Right lung (tissue), 10 donors: ENCODE measurements at places on chromosomes 16 and 17.

DNA sequence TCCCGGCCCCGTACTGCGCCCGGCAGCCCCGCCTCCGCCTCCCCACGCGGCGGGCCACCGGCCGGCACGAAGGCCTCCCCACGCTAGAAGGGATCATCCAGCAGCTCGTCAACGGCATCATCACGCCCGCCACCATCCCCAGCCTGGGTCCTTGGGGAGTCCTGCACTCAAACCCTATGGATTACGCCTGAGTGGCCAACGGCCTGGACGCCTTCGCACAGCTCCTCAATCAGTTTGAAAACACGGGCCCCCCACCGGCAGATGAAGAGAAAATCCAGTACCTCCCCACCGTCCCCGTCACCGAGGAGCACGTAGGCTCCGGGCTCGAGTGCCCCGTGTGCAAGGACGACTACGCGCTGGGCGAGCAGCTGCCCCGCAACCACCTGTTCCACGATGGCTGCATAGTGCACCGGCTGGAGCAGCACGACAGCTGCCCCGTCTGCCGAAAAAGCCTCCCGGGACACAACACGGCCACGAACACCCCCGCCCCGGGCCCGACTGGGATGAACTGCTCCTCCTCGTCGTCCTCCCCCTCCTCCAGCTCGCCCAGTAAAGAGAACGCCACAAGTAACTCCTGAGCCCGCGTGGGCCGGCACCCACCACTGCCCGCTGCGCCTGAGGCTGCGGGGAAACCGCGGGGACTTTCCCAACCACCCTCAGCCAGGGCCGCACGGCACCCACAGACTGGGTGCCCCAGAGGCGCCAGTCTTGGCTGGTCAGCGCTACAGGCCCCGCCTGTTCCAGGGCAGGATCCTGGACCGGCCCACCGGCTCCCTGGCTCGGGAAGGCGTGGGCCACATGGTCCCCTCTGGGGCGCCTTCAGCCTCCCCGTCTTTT is 39.0 kb upstream of the AKAP1 start:
- DNase-seq = no peak

- no peak for DNase-seq
Observed at GRCh38 chr16:88705801-88706228, 393 bp downstream of the RNF166 start.

- DNase-seq = no peak
Observed at GRCh38 chr16:77359065-77359502, 75.8 kb downstream of the ADAMTS18 start.

DNA sequence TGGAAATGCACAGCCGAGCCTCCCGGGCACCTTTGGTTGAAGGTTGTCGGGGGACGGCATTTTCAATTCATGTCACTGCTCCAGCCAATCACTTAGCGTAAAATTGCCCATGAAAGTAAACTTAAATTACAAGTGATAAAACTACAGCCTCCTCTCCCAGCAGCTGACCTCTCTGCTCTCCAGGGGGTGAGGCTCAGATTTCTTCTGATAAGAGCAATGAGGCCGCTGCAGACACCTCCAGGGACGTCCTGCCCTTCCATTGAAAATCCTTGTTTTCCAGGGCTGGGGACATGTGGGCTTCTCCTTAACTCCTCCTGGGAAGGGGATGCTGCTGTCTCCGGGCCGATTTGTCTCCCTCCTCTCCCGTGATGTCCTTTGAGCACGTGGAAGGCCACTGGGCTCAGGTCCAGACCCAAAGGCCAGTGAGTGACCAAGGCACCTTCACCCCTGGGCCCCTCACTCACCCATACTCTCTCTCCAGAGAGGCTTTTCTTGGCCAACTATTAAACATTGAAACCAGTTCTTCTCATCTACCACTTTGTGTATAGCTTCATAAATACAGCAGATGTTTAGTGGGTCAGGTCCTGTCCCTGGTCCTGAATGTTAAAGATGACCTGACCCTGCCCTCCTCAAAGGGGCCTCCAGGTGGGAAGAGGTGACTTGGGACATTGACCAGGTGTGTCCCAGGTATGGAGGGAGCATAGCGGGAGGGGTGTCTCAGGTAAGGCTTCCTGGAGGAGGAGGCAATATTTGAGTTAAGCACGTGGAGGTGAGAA is 52.3 kb downstream of the MGAT5B start:
- no peak for DNase-seq

DNA sequence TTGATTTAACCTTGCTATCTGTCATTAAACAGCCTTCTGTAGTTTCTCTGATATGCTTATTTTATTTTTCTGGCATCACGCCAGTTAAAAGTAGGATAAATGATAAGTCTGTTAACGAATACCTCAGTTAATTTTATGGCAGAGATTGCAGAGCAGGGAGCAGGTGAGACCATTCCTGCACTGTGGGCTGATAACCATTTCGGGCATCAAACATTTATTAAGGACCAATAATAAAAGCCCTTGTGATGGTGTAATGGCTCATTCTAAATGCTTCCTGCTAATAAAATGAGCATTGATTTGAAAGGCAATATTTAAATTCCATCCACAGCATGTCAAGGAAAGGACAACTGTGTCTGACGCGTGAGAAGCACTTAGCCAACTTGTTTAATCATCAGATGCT is 94.1 kb downstream of the ASIC2 start:
- DNase-seq = no peak

GRCh38 chr17:80969030-80969673 is 22.5 kb upstream of the CHMP6 start:
- no peak for DNase-seq

DNA sequence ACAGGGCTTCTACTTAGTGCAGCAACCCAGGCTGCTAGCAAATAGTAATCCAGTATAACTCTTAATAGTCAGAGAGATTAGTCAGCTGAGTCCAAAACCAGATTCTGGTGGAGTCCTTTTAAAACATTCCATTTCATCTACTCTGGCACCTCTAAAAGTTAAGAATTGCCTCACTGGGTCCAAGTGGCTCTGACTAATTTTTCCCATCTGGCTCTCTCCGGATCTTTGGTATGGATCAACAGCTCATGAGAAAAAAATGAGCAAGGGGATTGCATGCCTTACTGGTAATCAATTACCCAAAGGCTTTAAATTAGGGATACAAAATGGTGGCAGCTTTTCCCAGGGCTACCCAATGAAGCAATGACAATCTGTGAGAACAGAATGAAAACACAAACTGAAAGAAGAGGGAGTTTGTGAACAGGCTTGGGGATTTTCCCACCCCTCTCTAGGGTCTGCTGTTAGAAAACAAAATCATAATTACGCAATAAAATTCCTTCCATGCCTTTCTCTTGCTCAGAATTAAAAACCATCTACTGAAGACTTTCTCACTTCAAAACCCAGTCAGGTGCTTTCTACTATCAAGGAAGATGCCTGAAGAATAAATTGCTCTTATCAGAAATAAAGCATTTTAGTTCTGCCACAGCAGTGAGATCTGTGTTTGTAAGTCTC is 84.6 kb upstream of the PMFBP1 start:
- no peak for DNase-seq

GRCh38 chr16:427250-427649 is 1.8 kb downstream of the RAB11FIP3 start:
- DNase-seq = no peak

DNA sequence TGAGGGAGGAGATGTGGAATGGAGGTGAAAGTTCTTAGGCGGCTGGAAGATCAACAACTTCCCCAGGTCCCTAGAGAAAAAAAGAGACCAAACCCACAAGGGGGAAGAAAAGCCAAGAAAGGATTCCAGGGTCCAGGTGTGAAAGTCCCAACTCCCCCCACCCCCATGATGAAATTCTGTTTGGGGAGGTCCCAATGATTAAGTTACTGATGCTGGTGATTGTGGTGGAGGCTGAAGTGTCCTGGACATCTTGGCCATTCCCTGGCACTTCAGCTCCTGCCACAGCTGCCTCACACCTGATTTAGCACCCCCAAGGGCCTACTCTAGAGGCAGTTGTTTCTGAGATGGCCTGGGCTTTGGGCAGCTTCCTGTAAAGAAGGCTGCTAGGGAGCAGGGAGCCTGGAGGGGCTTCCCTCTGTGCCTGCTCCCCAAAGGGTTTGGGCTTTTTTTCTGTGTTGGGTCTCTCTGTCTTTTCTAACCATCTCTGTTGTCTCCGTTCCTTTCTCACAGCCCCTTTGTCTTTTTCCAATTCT is 13.1 kb downstream of the HOXB4 start:
- no peak for DNase-seq

DNA sequence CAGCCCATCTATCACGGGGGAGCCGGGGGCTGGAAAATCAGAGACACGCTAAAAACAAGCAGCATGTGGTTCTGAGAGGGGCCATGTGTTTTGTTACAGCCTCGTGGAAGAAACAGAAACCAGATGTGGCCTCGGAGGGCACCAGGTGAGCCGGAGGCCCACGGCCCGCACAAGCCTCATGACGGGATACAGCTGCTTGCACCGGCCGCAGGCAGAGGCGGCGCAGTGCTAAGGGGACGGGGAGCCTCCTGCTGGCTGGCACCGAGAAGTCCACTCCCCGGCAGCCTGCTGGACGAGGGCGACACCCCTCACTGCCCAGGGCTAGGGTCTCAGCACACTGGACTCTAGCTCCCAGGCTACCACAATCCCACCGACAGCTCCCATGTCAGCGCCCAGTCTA is 19.2 kb downstream of the NDUFAF8 start:
- DNase-seq = no peak

DNA sequence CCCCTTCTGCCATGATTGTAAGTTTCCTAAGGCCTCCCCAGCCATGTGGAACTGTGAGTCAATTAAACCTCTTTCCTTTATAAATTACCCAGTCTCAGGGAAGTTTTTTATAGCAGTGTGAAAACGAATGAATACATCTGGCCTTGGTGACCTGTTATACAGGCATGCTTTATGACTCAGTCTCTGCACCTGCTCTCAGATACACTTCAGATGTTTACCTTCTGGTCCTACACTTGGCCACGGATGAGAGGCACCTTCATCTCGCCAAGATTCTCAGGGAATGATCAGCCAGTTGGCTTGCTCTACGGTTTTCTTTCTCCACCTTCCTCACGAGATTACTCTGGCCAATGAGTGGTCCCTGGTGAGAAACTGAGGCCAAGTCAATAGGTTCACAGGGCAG is 304.7 kb downstream of the CA10 start:
- DNase-seq = no peak

DNA sequence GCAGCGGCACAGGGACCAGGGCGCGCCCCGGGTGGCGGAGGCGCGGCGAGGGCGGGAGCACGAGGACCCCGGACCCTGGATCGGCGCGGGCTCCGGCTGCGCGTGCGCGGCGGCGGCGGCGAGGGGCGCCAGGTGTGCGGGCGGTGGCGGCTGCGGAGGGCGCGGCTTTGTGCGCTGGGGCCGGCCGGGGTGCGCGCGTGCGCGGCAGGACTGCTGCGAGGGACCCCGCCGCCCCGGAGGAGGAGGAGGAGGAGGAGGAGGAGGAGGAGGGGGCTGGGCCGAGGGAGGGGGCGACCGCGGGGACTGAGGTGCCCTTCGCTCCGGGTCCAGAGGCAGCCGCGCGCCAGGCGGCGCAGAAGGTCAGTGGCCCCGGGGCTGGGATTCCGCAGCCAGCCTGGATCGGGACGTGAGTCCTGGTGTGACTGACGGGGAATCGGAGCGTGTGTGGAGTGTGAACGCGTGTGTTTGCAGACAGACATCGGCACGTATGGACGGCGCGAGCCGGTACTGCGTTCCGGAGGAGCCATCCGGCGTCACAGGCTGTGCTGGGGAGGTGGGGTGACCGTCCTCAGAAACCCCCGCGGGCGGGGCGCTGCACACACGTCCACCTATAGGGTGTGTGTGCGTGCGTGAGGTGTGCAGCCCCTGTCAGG is 19.5 kb upstream of the RAP1GAP2 start:
- DNase-seq = no peak

GRCh38 chr16:50381679-50382440 is 13.1 kb upstream of the BRD7 start:
- no peak for DNase-seq

DNA sequence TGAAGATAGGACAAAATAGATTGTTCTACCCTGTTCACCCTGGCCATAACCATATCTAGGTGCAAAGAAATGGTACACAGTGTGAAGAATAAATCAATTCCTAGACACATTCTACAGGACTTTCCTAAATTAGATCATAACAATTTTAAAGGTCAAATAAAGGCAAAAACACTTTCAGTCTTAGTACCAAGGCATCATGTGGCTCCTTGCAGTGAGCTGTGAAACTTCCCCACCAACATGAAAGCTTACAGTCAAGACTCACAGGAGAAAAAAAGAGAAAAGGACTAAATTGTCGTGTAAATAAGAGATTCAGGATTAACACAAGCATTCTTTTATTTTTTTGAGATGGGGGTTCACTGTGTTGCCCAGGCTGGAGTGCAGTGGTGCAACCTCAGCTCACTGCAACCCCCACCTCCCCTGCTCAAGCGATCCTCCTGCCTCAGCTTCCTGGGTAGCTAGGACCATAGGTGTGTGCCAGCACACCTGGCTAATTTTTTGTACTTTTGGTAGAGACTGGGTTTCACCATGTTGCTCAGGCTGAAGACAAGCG is 14.2 kb downstream of the NSMCE1 start:
- no peak for DNase-seq

GRCh38 chr17:18027280-18027679 is 11.7 kb downstream of the ATPAF2 start:
- no peak for DNase-seq

DNA sequence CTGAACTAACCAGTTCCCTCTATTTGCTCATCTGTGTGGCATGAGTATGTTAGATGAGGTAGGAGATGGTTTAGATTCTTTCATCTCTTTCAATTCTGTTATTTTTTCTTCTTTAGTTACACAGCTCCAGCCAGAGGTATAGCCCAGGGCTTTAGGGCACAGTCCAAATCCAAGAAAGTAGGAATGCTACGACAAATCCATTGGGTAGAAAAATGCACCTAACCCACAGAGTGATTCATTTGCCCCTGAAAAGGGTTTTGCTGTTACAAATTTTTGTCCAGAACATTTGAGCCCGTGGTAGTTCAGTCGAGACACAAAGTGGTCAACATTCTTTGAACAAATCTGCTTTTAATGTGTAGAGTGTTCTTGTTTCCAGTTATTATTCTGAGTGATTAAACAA is 250.7 kb downstream of the HS3ST3A1 start:
- no peak for DNase-seq

DNA sequence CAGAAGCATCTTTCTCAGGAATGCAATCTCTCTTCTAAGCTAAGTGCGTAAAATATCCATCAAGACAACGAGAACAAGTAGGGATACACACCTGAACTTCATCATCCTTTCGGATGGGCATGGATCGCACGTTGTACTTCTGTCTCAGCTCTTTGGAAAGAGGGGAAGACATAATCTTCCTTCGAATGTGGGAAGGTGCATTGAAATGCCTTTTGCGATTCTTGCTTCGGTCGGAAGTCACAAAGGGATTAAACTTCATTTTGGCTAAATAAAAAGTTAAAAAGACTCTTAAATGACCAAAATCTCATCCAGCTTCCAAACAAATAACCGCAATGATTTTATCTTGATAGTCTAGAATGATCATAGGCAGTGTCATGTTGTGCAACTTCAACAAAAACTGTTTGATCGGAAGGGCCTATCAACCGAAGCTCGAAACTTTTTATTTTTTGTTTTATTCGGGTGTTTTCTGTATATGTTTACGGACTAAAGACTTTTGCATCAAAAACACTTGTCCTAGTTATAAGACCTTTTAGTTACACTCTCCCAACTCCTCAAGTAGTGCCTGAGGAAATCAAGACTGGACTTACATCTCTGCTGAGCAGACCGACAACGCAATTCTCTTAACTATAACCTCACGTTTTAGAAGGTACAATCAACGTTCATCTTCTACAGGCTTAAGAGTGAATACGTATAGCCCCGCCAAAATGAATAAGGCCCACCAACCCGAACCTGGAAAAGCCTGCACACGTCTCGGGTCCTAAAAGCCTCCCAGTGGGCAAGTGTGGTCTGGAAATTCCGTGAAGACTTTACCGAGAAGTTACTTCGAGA is 727 bp downstream of the RPL26 start:
- no peak for DNase-seq
